SJSA1 (cell line): ENCODE measurements at places on chromosomes 2 and 18. TPM values are rescaled to one million over a fixed set of nuclear protein-coding genes. Genes with fewer than 3 reads are reported as not detected.

TMEM247 gene
- not detected in 2 replicates for total RNA-seq

KIAA2012 gene
- total RNA-seq: 0.03 TPM in 1 of 2 replicates, not detected in the other

MYOM1 gene
- not detected in 2 replicates for total RNA-seq

DNA sequence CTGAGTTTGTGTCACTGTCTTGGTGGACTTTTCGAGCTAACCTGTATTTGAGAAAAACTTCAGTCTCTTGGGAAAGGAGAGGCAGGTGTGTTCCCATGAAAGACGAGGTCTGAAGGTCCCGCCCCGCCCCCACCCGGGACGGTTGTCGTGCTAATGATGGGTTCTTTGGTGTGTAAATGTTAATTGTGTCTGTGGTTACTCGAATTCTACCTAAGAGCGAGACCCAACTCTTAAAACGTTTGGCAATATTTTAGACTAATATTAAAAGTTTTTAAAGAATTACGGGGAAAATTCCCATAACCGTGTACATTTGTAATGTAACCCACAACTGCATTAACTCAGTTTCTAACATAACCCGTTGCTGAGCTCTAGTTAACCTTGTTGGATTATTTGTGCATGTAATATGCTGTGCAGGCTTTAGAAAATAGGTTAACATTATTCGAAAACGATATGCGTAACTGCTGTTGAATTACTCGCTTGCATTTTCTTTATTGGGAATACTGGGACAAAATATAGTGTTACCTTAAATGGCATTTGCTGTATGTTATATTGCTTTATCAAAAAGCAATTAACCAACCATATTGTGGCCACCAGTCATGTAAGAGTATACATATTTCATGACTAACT lies 833 bp downstream of the EPB41L5 start:
- DNase-seq: no peak
- H3K4me1 ChIP-seq: peaks cover 3% of the 10 kb centered on the region; the same call in 1 of the 2 replicates
- H3K36me3 ChIP-seq: peaks cover 4% of the 10 kb centered on the region; the same call in 1 of the 2 replicates
- H3K4me3 ChIP-seq: peak overlapping the region; percentile 87
- no peak overlapping the region for H3K27ac ChIP-seq

- no peak overlapping the region for H3K27ac ChIP-seq
- peaks cover 38% of the 10 kb centered on the region for H3K4me1 ChIP-seq
- H3K27me3 ChIP-seq: no peaks in the 10 kb centered on the region
- no peak for DNase-seq
These were observed 30.0 kb downstream of the FHL2 start for GRCh38 chr2:105368759-105369408.

TGFA gene
- 0.42 and 1.4 TPM in 2 replicates for total RNA-seq

GRCh38 chr18:48454261-48454757 lies 45.1 kb upstream of the ZBTB7C start:
- no peaks in the 10 kb centered on the region for H3K27me3 ChIP-seq
- no peak for DNase-seq
- no peak overlapping the region for H3K27ac ChIP-seq
- no peaks in the 10 kb centered on the region for H3K36me3 ChIP-seq
- H3K4me1 ChIP-seq: peaks cover 16% of the 10 kb centered on the region
- no peak overlapping the region for H3K4me3 ChIP-seq

- no peak overlapping the region for H3K27ac ChIP-seq
- H3K4me3 ChIP-seq: no peak overlapping the region
- H3K36me3 ChIP-seq: no peaks in the 10 kb centered on the region
- H3K27me3 ChIP-seq: no peaks in the 10 kb centered on the region
These were observed 23.6 kb upstream of the CATIP start for GRCh38 chr2:218332920-218333645.

- H3K36me3 ChIP-seq: no peaks in the 10 kb centered on the region
- H3K4me3 ChIP-seq: no peak overlapping the region
- no peaks in the 10 kb centered on the region for H3K4me1 ChIP-seq
These were observed 143.0 kb downstream of the ACOXL start for GRCh38 chr2:110875384-110875725.

ERMN gene
- not detected in 2 replicates for total RNA-seq

GRCh38 chr2:240440704-240441320 lies 5.3 kb downstream of the GPC1 start:
- no peaks in the 10 kb centered on the region for H3K27me3 ChIP-seq
- no peak for DNase-seq
- no peak overlapping the region for H3K4me3 ChIP-seq
- peaks cover 8% of the 10 kb centered on the region for H3K36me3 ChIP-seq
- no peak overlapping the region for H3K27ac ChIP-seq

- no peaks in the 10 kb centered on the region for H3K27me3 ChIP-seq
- peak; percentile 84 for DNase-seq
- peak overlapping the region; percentile 34 for H3K4me3 ChIP-seq
- no peaks in the 10 kb centered on the region for H3K36me3 ChIP-seq
These were observed 37.2 kb downstream of the TSHZ1 start for GRCh38 chr18:75247611-75248421.

- no peak overlapping the region for H3K4me3 ChIP-seq
- H3K4me1 ChIP-seq: no peaks in the 10 kb centered on the region
- no peaks in the 10 kb centered on the region for H3K36me3 ChIP-seq
- DNase-seq: no peak
These were observed 188.4 kb downstream of the CCDC85A start for GRCh38 chr2:56372071-56372656.
